ENCODE measurements at places on chromosomes 7 and 10. TPM values are rescaled to one million over a fixed set of nuclear protein-coding genes. Genes with fewer than 3 reads are reported as not detected.

OR2A1 gene
- total RNA-seq, result 0.26 TPM

ERVW-1 gene
- total RNA-seq, result not detected

HMX2 gene
- total RNA-seq, result not detected

WAPL gene
- total RNA-seq, result 38.6 TPM

OIT3 gene
- total RNA-seq, result not detected

ENKUR gene
- total RNA-seq, result 0.17 TPM

TMEM130 gene
- total RNA-seq, result 0.57 TPM

C10orf143 gene
- total RNA-seq, result 3.7 TPM

GJC3 gene
- not detected for total RNA-seq

CREB3L2 gene
- 29.2 TPM for total RNA-seq

RELN gene
- total RNA-seq, result 10.1 TPM

LIPM gene
- not detected for total RNA-seq

SLC26A4 gene
- 0.17 TPM for total RNA-seq

STAM gene
- total RNA-seq, result 15.6 TPM

IQUB gene
- 7.8 TPM for total RNA-seq

NKX2-3 gene
- total RNA-seq, result 0.19 TPM

FAM237B gene
- not detected for total RNA-seq

MYO1G gene
- total RNA-seq, result 0.78 TPM

RAPGEF5 gene
- 22.5 TPM for total RNA-seq

CALML5 gene
- not detected for total RNA-seq

MYH16 gene
- total RNA-seq, result not detected

ITIH2 gene
- not detected for total RNA-seq

SEMA3E gene
- 29.2 TPM for total RNA-seq

SPDYE8 gene
- total RNA-seq, result not detected

FEZF1 gene
- total RNA-seq, result not detected

CRYGN gene
- 0.17 TPM for total RNA-seq

CALML3 gene
- not detected for total RNA-seq

SFRP4 gene
- total RNA-seq, result 11.3 TPM

PPP3CB gene
- 71.4 TPM for total RNA-seq

SPAM1 gene
- total RNA-seq, result not detected

MLXIPL gene
- 19.5 TPM for total RNA-seq

GPRIN2 gene
- not detected for total RNA-seq

IDI2 gene
- not detected for total RNA-seq

OPN4 gene
- not detected for total RNA-seq

IDI1 gene
- 33.3 TPM for total RNA-seq

FAM25G gene
- not detected for total RNA-seq

GATA3 gene
- total RNA-seq, result not detected

TMEM213 gene
- total RNA-seq, result not detected

TAC1 gene
- total RNA-seq, result 1.2 TPM

PARD3 gene
- total RNA-seq, result 101 TPM

C10orf67 gene
- not detected for total RNA-seq

TMEM270 gene
- total RNA-seq, result not detected

IL6 gene
- total RNA-seq, result 4.9 TPM

ODAD2 gene
- 0.75 TPM for total RNA-seq

AFAP1L2 gene
- total RNA-seq, result 20.3 TPM

STEAP2 gene
- 16.1 TPM for total RNA-seq

ARHGAP22 gene
- total RNA-seq, result 6.3 TPM

PLCE1 gene
- total RNA-seq, result 17.7 TPM

CFAP70 gene
- total RNA-seq, result 1.0 TPM

CTTNBP2 gene
- 23.7 TPM for total RNA-seq

VIPR2 gene
- total RNA-seq, result 14.1 TPM

ZNF467 gene
- 10.3 TPM for total RNA-seq

FOXP2 gene
- 54.2 TPM for total RNA-seq

TM9SF3 gene
- 90.8 TPM for total RNA-seq

OR6B1 gene
- total RNA-seq, result not detected
